AG08395 (cell line): ENCODE measurements at places on chromosomes 7 and 10.

DNA sequence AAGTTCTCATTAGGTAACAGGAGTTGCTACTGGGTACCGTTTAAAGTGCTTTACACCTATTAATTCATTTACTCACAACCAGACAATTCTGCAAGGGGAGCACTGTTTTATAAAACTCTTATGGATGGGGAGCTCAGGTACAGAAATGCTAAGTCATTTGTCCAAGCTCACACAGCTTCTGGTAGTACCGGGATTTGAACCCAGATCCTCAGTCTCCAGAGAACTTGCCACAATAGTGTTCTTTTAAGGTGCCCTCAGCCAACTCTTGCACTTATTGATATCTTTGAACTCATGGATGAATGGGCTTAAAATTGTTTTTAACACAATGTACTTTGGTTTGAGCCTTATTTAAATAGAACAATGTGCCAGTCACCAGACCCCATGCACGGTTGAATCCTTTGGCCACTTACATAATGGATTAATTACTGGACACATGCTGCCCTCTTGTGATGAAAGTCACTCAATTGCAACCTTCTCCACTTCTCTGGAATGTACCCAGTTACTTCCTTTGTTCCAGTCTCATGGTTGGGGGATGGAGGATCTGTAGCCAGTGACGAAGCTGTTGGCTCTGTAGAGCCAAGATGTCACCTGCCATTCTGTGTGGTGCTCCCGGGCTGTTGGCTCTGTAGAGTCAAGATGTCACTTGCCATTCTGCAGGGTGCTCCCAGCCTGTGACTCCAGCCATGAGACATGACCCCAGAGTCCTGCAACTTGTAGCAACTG, 65.6 kb downstream of the NOD1 start:
- DNase-seq: peak; percentile 89

DNA sequence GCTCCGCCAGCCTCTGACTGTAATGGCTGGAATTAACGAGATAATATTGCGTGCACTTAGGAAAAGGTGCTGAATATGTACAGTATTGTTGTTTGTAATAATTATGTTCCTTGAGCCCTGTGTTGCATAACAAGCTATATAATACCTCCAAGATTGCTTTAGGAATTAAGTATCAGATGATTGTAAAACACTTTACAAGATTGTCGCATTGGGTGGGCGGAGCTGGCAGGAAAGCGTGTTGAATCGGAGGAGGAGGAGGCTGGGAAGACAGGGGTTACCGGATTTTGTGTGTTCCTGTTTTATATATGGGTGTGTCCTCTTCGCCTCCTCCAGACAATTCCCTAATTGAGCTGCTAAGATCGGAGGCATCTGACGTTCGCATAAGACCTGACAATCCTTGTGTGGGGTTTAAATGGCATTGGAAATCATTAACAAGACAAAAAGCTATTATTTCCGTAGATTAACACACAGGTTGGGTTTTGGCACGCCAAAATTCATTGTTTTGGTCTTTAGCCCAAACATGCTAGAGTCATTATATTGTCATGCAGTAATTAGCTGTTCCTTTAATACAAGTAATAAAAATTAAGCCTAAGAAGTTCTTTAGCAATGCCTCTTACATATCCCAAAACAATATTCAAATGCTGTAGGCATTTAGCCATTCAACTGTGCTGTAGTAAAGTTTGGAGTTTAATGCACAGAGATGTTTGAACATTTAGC, 192.9 kb upstream of the SH2B2 start:
- DNase-seq: no peak

DNA sequence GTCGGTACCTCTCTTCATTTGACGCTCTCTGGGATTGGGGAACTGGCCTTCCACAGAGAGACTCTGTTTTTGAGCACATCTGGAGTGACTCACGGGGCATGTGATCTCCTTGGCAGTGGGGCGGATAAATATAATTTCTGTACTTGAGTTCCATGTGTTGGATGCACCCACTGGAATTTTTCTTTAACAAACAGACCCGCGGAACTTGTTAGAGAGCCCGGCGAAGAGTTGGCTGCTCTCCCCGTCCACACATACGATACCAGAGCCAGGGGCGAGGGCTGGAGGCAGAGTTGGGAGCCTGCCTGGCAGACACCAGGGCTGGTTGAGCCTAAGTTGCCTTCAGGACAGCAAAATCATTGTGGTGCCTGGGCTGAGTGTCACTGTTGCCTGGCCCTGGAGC, at the start of gene FAM180A:
TSS of gene FAM180A (minus strand) at position 44 of the 400 bp plus-strand sequence. CDS start 233 bp downstream, outside the sequence.
- peak; percentile 85 for DNase-seq

GRCh38 chr7:25196132-25196896, 32.0 kb downstream of the NPVF start:
- no peak for DNase-seq

DNA sequence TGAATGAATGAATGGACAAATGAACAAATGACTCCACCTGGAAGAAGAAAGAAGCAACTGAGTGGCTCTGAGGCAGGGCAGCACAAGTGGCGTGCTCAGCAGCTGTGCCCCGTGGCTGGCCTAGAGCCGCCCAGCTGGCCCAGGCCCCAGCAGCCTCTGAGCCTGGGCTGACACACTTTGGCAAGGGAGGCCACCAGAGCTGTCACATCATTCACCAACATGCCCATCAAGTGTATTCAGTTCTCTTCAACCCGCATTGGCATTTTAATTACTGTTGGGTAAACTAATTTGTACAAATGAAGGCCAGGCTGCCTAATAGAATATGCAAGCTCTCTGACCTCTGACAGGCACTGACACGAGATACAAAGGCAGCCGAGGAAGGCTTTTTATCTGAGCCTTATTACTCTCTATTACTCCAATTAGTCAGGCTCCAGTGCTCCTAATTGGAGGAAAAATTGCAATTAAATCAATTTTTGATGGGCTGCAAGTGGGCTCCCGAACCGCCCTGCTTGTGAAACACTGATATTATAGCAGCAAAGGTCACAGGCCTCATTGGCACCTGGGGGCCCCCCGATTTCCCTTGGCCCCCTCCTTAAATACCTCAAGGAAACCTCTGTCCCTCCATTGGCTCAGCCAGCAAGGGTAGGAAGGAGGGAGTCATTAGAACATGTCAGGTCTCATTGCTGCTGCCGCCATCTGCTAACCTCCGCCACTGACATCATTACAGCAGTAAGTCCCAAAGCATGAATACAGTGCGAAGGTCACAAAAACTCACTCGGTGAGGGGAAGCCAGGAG, 41.9 kb downstream of the DPCD start:
- DNase-seq: no peak

DNA sequence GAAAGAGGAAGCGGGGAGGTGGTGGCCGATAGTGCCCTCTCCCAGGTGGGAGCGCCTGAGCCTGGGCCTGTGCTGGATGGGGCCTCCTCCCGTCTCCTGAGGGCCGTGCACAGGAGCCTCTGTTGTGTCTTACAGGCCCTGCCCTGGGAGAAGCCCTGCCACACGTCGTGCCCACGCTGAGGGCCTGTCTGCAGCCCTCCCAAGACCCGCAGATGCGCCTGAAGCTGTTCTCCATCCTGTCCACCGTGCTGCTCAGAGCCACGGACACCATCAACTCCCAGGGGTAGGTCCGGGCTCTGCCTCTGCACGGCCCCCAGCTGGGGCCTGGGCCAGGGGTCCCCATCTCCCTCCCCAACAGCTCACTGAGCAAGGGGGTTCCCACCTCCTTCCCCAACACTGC, 43.3 kb upstream of the PRKAR1B start:
- no peak for DNase-seq
